Adipocyte (in vitro differentiated cells): ENCODE measurements at places on chromosomes 5 and 9.

GRCh38 chr9:129910628-129911567, 75.6 kb downstream of the USP20 start:
- DNase-seq: peak; percentile 96

DNA sequence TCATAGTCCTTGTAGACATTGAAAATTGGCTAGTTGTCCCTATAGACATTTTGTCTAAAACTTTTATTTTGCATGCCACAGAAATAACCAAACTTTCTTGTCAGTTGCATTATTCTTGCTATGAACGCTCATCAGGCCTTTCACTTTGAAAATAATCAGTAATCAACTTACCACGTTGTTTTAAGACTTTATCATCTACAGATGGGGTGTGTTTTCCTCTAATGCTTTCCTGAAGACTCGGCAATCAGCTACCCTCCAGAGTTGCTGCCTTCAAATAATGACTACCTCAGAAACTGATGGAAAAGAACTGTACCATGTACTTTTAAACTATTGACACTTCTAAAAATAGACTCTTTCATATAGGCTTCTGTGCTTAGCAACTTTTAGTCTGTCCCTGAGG, 33.5 kb upstream of the HSPB3 start:
- no peak for DNase-seq

- no peak for DNase-seq
Measured at GRCh38 chr5:160635046-160635445, 213.4 kb downstream of the PTTG1 start.

DNA sequence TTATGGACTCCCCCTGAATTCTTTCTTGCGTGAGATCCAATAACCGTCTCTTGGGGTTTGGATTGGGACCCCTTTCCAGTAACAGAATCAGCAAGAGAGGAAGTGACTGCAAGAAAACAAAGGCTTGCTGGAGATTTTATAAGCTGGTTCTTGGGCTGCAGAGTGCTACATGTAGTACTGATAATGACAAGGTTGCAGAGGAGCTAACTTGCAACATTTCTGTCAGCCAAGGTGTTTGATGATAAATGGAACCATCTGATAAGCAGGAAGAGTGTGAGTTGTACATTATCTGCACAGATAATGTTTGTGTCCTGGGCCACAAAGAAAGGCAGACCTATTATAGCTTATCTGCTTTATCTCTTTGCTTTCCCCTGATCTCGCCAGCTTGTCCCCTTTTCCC, 37.1 kb downstream of the DNAJB5 start:
- DNase-seq: no peak

GRCh38 chr9:92954049-92954861, 6.9 kb downstream of the FGD3 start:
- no peak for DNase-seq

DNA sequence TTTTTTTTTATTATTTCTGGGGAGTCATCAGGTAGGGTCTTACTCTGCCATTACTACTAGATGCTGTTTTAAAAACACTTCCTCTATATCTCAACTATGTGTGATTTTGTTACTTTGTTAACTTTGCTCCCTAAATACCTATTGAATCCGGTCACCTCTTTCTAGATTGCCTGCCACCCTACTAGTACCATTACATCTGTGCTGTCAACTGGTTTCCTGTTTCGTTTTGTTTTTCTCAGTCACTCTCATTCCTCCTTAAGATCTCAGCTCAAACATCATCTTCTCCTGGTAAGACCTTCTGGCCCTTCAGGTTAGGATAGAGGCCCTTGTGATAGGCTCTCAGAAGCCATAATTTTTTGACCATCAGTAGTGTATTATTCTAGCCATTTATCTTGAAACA, 324.2 kb upstream of the ATP10B start:
- no peak for DNase-seq

DNA sequence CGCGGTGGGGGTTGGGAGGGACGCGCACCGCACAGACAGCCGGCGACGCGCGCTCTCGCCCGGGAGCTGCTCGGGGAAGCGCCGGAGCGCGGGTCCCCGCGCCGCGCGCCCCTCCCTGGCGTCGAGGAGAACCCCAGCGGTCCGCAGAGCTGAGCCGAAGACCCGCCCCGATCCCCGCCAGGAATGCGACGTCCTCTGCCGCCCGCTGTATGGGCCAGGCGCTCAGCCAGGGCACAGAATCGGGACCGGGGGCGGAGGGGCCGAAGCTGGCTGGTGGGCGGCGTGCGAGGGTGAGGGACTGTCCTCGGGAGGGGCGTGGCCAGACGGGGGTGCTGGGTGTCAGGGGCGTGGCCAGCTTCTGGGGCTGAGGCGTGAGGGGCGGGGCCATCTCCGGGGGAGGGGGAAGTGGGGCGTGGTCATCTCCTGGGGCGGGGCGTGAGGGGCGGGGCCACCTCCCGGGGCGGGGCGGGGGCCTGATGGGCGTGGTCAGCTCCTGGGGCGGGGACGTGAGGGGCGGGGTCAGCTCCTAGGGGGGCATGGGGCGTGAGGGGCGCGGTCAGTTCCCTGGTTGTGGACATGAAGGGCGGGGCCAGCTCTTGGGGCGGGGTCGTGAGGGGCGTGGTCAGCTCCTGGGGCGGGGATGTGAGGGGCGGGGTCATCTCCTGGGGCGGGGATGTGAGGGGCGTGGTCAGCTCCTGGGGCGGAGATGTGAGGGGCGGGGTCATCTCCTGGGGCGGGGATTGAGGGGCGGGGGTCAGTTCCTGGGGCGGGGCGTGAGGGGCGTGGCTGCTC, 965 bp downstream of the PTGDS start:
- peak; percentile 79 for DNase-seq

GRCh38 chr5:22665801-22666200, 187.3 kb downstream of the CDH12 start:
- DNase-seq: no peak

- peak; percentile 94 for DNase-seq
Measured at GRCh38 chr5:76641514-76642120, 18.4 kb upstream of the F2RL2 start.

DNA sequence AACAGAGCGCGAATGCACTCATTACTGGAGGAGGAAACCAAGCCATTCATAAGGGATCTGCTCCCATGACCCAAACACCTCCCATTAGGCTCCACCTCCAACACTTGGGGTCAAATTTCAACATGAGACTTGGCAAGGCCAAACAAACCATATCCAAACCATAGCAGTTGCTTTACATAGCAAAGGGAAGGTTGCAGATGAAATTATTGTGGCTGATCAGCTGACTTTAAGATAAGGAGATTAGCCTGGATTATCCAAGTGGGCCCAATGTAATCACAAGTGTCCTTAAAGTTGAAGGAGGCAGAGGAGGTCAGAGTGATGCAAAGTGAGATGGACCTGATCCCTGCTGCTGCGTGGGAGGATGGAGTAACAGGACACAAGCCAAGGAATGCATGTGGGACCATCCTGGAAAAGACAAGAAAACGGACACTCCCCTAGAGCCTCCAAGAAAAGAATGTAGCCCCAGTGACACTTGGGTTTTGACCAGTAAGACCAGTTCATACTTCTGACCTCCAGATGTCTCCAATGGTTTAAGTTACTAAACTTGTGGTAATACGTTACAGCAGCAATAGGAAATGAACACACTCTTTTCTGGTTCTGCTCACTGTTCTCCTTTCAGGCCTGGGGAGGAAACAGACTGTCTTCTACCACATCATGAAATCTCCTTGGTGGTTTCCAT, 167.3 kb downstream of the GNAQ start:
- DNase-seq: no peak

- no peak for DNase-seq
Measured at GRCh38 chr5:453725-454481, 10.9 kb downstream of the EXOC3 start.

DNA sequence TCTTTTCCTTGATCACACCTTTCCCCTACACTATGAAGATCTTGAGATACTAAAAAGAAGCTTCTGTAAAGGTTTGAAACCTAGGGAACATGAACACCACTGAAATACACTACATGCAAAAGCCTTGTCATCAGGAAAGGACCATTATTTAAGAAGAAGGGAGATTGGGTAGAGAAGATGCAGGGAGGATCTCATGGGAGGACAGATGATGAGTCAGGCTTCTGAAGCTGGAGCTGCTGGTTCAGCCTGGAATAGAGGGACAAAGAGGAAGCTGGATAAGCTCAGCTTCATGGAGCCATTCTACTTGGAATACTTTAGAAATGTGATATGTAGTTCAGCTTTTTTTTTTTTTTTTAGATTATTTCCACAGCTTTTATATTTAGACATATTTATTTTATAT, 169.8 kb downstream of the MAN2A1 start:
- DNase-seq: no peak

DNA sequence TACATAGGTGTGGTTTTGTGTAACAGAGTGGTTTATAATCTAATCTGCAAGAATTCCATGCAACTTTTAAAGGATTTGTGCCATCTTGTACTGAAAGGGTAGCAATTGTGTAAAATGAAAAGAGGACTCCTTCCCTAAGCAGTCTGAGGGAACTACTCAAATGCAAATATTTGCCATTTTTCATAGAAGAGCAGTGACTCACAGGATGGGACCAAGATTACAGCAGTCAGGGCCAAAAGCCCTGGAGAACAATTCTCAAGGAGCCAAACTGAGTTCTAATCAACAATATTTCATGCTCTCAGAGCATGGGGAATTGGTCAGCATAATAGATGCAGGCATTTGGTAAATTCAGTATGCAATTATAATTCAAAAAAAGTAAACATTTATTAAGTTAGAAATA, 495.8 kb downstream of the CHSY3 start:
- DNase-seq: peak; percentile 83

GRCh38 chr9:104776797-104777196, 12.9 kb downstream of the NIPSNAP3B start:
- DNase-seq: no peak

- DNase-seq: no peak
Measured at GRCh38 chr5:2186472-2187015, 303.8 kb upstream of the IRX4 start.

DNA sequence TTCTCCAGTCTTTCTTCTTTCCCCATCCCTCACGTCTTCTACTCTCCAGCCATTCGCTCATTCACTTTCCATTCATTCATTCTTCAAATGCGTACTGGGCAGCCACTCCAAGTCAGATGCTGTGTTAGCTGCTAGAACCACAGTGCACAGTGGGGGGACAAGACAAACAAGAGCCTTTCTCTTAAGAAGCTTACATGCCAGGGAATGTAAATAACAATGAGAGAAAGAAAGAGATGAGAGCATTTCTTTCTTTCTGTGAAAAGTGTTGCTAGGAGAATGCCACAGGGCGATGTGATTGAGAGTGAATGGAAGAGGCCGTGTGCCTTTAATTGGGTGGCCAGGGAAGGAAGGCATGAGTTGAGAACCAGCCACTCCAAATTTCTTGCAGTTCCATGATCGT, 46.3 kb upstream of the SMIM23 start:
- no peak for DNase-seq

DNA sequence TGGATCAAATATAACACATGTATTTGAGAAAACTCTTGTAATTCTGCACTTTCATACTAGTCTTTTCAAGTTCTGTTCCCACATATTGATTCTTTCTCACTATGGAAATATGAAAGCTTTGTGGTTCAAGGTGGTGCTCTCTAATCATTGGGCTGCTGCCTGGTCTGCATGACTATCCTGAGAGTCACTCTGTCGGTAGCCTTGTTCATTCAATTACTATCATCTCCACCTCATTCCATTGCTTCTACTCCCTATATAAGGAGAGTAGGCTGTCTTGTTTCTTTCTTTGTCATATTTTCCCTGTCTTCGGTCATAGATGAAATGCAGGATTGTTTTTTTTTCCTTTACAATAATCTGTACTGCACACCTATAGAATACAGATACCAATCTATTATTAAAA, 341.4 kb upstream of the ACTBL2 start:
- peak; percentile 52 for DNase-seq

- DNase-seq: no peak
Measured at GRCh38 chr5:68159224-68159951, 56.2 kb upstream of the PIK3R1 start.

DNA sequence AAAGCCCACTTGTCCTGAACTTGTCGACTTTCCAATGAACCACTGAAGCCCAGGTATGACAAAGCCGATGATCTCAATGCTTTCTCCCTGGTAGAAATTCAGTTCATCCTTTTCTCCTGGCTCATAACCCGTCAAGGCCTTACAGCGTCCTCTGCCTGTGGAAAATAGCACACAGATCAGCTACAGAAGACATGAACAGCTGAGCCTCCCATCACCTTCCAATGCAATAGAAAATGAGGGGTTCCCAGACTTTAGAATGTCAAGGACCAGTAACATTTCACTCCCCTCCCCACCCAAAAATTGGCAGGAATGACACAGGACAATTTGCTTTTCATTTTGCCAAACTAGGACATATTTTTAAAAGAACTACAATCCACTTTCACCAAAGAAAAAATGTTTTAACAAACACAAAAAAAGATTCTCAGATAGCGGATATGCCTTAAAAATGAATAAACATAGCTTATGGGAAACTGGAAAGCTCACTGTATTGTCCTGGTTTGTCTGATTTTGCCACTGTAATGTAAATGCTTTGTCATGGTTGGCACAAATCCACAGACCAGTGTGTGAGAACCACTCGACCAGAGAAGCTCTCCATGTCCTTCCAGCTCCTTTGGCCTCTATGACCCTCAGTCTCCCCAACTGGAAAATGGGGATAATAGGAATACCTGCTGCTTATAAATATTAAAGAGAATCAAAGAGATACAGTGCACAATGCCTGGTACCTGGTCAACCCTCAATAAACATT, 24.4 kb downstream of the SH3TC2 start:
- no peak for DNase-seq

DNA sequence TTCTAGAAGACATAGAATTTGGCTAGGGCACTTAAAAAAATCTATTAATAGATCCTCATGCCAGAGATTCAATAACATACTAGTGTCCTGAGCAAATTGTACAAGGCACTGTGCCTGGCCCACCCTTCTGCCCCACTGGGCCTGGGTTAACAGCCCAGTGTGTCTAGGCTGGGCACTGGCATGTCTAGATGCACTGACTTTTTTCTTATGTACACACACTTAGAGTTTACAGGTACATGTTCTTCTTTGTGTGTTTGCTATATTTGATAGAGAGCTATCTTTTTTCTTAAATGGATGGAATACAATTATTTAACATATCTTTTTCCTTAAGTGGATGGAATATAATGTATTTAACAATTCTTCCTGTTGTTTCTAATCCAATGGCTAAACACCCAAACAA, 241.5 kb downstream of the AUH start:
- no peak for DNase-seq

GRCh38 chr5:79229357-79230174, 6.4 kb upstream of the JMY start:
- peak; percentile 74 for DNase-seq

DNA sequence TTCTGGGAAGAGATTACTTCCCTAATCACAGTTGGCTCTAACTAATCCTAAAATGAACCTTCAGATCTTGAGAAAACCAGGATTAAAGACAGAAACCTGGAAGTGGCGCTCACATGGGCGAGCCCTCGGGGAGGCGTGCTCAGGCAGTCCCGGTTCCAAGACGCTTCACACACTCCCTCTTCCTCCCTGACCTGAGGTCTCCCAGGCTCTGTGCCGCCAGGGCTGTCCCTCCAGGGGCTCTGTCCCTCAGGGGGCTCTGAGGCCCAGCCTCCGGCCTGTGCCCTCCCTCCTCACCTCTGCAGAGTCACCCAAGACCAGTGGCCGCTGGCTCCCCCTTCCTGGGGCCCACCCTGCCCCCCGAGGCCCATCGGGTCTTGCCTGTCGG, 10.2 kb downstream of the SLC9A3 start:
- no peak for DNase-seq

GRCh38 chr9:82149501-82149946, 161.0 kb downstream of the SPATA31D1 start:
- no peak for DNase-seq

- no peak for DNase-seq
Measured at GRCh38 chr9:76246680-76247079, 147.5 kb downstream of the RFK start.

GRCh38 chr9:120698766-120699165, 15.5 kb downstream of the MEGF9 start:
- DNase-seq: peak; percentile 21

- no peak for DNase-seq
Measured at GRCh38 chr5:141906517-141906916, 17.2 kb upstream of the DELE1 start.
